Chondrocyte (in vitro differentiated cells): ENCODE measurements at places on chromosomes 4 and X. TPM values are rescaled to one million over a fixed set of nuclear protein-coding genes. Genes with fewer than 3 reads are reported as not detected.

DNA sequence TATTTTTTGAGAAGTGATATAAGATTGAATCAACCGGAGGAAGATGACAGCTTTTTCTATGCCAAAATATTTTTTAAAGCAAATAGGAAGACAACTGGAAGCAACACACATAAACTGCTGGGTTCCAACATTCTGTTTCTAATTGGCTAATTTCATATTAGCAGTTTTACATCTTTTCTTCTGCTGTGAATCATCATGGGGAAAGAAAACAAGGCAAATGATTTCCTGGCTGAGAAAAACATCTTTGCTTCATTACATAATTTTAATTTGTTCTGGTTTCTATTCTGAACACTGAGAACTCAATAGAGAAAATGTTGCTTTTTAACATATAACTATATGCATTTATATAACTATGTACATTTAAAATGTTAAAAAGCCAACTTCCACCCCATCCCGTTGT lies 2518.5 kb downstream of the ARAP2 start:
- no peak for DNase-seq

GRCh38 chrX:155334486-155335336 lies at the start of gene CLIC2:
Gene CLIC2 (minus strand): TSS chrX:155334614. CDS start chrX:155334427, 187 bp downstream.
- no peak for DNase-seq

GRCh38 chrX:154457491-154458115 lies 478 bp upstream of the PLXNA3 start:
- no peak for DNase-seq

- no peak for DNase-seq
Observed at GRCh38 chrX:132393992-132394391, 94.8 kb downstream of the MBNL3 start.

DNA sequence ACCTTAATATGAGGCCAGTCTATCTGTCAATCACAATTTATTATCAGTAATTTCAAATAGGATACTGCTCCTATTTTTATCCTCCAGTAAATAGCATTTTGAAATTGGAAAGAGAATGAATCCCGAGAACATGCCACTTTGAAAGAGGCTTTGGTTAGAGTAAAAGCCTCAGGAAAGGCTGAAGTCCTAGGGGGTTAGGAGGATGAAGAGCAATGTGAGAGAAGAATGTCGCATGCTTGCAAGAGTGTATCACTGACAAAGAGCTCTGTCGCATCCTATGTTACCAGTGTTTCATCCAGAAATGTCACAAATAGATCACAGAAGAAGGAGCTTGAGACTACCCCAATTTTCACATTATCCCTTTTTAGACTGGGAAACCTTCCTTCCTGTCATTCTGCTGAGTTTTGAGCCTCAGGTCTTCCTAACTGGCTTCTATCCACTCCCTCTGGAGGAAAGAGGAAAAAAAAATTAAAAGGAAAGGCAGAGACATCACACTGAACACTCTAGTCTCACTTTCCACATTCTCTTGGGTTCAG lies 39.8 kb downstream of the GPM6A start:
- DNase-seq, result no peak

- no peak for DNase-seq
Observed at GRCh38 chrX:68842781-68843581, 14.2 kb downstream of the EFNB1 start.

- no peak for DNase-seq
Observed at GRCh38 chr4:66636349-66636748, 909.0 kb downstream of the CENPC start.

GRCh38 chr4:179678093-179678814 lies 2236.0 kb upstream of the AGA start:
- no peak for DNase-seq

DNA sequence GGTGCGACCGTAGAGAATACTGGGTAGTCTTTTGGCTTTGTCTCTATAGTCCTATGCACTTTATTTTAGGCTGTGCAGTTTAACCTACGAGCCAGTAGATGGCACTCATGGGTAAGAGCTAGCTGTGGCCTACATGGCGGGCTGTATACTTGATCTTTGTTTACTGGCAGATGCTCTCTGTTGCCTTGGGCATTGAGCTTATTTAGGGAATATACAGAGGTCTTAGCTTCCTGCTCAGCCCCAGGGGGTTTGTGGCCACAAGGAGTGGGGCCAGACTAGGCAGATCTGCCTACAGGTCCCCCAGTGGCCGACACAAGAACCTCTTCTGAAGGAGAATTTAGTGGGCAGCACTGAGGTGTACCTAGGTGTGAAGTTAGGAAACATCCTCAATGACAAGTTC lies 227.6 kb upstream of the HDX start:
- DNase-seq, result no peak

DNA sequence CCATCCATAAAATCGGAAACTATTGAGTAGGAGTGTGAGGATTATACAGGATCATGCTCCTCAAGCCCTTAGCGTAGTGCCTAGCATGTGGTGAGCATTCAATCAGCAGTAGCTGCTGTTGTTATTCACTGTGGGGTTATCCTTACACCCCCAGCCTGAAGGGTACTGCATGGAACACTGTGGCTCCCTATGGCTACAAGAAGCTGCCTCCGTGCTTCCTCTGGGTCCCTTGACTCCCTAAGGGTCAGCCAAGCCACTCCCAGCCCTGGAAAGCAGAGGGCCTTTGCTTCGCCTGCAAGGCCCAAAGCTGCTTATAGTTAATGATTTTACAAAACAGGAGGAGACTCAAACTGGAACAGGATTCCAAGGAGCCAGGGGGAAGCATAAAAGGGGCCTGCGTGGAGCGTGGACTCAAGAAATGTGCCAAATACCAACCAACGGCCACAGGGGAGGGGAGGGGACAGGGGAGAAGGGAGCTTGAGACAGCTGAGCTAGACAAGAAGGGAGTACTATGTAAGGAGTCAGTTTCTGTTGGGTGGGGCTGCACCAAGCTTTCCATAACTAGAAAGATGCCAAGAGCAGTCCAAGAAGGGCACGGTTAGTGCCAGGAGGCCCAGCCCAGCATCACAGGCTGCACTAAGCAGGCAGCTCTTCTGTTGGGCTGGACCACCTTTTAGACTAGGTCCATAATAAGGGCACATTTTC lies 15.9 kb downstream of the SEPTIN6 start:
- DNase-seq, result no peak

- DNase-seq, result no peak
Observed at GRCh38 chrX:54745676-54746075, 52.4 kb downstream of the ITIH6 start.

- DNase-seq, result no peak
Observed at GRCh38 chr4:75494563-75494962, 19.6 kb downstream of the RCHY1 start.

- no peak for DNase-seq
Observed at GRCh38 chrX:45774961-45775360, 574.3 kb upstream of the DIPK2B start.

DNA sequence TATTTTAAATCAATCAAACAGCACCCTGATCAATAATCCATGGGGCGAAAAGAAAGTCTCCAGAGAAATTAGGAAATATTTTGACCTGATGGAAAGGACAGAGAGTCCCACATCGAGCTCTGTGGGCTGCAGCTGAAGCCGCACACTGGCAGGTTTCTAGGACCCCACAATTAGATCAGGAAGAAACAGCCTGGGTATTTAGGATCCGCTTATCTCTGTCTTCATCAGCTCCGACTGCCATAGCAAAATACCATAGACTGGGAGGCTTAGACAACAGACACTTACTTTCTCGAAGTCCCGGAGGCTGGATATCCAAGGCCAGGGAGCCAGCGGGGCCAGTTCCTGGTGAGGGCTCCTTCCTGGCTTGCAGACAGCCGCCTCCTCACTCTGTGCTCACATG lies 36.4 kb downstream of the CCNQ start:
- no peak for DNase-seq

- no peak for DNase-seq
Observed at GRCh38 chr4:113141901-113142346, 92.5 kb downstream of the ANK2 start.

DNA sequence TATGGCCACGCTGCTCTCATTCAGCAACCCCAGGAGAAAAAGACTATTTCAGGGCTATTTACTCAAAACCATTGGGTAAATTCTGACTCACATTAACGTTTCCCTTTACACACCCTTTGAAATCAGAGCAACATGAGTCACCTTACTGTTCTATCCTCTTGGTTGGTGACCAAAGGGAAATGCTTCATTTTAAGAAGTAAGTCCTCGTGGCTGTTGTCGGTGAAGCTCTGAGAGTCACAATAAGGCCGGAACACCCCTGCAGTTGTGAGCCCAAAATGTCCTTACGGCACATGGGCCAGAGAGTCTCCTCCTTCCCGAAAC lies 56.3 kb upstream of the SPRY1 start:
- no peak for DNase-seq

DNA sequence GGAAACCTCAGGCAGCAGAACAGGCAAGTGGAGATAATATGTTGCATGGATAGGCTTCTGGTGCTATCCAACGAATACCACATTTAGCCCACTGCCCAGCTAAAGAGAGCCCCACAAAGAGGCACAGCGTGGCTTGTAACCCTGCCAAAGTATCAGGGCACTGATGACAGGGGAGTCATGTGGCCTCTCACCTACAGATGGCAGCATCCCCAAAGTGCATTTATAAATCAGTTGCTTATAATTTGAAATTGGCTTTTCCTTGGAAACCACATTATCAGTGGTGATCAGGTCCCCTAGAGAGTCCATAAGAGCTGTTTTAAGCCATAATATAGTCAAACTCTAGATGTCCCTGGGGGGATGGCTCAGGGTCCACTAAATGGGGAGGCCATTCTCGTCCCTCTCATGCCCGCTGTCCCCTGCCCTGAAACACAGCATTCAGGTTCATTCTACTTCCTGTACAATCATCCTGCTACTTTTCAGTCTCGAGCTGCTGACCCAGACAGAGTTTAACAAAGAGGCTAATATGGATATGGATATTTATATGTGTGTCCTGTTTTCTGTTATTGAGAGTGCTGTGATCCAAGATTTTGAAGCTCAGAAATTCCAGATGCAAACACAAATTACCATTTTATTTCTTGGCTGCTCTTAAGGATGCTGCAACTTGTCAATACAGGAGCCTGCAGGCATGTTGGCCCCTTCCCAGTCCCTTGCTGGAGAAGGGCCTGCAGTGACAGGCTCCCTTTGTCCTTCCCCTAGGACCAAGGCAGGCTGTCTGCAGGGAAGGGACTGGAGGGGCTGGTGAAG lies 28.5 kb downstream of the SRPX start:
- no peak for DNase-seq

- no peak for DNase-seq
Observed at GRCh38 chr4:155079871-155080270, 128.6 kb upstream of the NPY2R start.

DNA sequence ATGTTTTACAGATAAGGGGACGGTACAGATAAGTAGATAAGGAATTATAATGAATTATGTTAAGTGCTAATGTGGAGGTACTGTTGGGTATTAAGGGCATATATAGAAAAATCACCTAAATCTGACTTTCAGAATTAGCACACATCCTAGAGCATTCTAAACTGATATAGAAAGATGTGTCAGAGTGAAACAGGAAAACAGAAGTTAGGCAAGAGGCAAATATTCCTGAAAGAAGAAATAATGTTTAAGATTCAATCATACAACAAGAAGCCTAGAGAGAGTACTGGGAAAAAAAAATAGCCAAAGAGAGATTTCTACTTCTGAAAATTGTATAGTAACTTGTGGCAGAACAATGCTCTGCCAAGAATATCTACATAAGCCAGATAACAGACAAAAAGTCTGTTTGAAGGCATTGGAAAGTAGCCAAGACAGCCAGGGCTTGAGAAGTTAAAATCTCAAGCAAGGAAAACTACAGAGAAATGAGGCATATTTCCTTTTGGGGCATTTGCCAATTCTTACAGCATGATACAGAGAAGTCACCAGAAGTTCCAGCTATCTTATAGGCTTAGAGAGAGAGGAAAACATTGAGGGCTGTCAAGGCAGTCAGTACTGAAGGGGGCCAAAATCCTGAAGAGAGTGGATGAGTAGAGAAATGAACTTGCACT lies 646.0 kb downstream of the RPA4 start:
- DNase-seq, result no peak

GRCh38 chr4:78612398-78613178 lies 61.0 kb downstream of the ANXA3 start:
- no peak for DNase-seq

DNA sequence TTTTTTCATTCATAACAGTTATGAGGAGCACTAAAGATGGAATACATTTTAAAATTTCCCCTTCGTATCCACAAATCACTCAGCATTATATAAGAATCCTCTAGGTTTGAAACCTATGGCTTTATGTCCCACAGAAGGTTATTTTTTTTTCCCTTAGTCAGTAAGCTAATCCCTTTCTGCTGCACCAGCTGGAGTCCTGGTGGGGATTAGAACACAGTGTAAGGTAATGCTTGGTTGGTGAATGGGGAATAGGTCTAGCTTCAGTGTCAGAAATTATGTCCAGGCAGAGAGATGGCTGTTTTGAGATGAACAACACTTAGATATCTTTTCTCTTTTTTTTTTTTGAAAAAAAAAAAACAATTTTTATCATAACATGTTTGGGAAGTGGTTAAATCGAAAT lies 116.6 kb downstream of the RASGEF1B start:
- DNase-seq, result no peak

DNA sequence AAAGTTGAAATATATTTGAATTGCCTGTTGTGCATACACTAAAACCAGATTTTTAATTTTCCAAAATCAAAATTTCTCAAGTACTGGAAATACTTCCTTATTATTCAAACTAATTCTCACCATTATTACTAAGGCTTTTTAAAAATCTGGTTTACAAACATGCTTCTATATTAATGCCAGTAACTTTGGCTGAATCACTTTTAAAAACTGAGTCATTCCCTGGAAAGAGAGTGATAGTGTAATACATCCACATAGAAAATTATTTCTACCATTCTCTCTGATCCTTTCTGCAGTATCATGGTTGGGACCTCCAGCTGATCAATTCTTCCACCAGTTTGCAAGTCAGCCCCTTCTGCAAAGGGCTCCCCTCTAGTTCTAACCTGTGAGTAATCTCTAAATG lies 165.3 kb upstream of the FAM241A start:
- no peak for DNase-seq

- no peak for DNase-seq
Observed at GRCh38 chr4:77193511-77194102, 36.6 kb downstream of the CCNG2 start.

DNA sequence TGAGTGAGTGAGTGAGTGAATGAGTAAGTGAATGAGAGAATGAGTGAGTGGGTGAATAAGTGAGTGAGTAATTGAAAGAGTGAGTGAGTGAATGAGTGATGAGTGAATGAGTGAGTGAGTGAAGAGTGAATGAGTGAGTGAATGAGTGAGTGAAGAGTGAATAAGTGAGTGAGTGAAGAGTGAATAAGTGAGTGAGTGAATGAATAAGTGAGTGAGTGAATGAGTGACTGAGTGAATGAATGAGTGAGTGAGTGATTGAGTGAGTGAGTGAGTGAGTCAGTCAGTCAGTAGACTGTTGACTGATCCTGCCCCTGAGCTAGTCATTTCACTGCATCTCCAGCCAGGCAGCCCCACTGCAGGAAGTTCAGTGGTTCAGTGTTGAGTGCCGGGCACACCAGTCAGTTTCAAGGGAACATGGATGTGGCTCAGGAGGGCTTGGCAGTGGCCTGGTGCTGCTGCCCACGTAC lies 228.4 kb upstream of the PSAPL1 start:
- DNase-seq, result no peak

The SLC49A3 gene
- total RNA-seq, result 0.85 to 1.3 TPM (median 0.89 TPM) in 3 replicates

The BMP3 gene
- not detected in 3 replicates for total RNA-seq

The RGS12 gene
- total RNA-seq, result 19.0 to 24.2 TPM (median 19.3 TPM) in 3 replicates

The MAGEA4 gene
- not detected in 3 replicates for total RNA-seq

The FANCB gene
- total RNA-seq, result 3.0 to 7.1 TPM (median 3.2 TPM) in 3 replicates

The C4orf33 gene
- total RNA-seq, result 6.3 to 13.4 TPM (median 7.9 TPM) in 3 replicates

The ITIH6 gene
- 0.08 to 0.15 TPM in 2 of 3 replicates, not detected in the other for total RNA-seq

The DCAF16 gene
- total RNA-seq, result 21.7 to 30.8 TPM (median 24.5 TPM) in 3 replicates

The DCAF8L2 gene
- total RNA-seq, result not detected in 3 replicates

The MAGEA1 gene
- total RNA-seq, result not detected in 3 replicates

The PAGE5 gene
- not detected in 3 replicates for total RNA-seq

The NLGN3 gene
- 0.52 to 1.1 TPM (median 0.87 TPM) in 3 replicates for total RNA-seq

The REPS2 gene
- 2.0 to 2.4 TPM (median 2.2 TPM) in 3 replicates for total RNA-seq

The SH2D1A gene
- 0.82 TPM in 1 of 3 replicates, not detected in the others for total RNA-seq
